ENCODE measurements at places on chromosomes 12 and 14.

GRCh38 chr12:89156862-89157262 lies 195.4 kb downstream of the DUSP6 start:
- DNase-seq: no peak

GRCh38 chr12:20142956-20143355 lies 225.4 kb upstream of the PDE3A start:
- DNase-seq: no peak

- no peak for DNase-seq
These were observed 261.7 kb downstream of the NEDD1 start for GRCh38 chr12:97168804-97169203.

DNA sequence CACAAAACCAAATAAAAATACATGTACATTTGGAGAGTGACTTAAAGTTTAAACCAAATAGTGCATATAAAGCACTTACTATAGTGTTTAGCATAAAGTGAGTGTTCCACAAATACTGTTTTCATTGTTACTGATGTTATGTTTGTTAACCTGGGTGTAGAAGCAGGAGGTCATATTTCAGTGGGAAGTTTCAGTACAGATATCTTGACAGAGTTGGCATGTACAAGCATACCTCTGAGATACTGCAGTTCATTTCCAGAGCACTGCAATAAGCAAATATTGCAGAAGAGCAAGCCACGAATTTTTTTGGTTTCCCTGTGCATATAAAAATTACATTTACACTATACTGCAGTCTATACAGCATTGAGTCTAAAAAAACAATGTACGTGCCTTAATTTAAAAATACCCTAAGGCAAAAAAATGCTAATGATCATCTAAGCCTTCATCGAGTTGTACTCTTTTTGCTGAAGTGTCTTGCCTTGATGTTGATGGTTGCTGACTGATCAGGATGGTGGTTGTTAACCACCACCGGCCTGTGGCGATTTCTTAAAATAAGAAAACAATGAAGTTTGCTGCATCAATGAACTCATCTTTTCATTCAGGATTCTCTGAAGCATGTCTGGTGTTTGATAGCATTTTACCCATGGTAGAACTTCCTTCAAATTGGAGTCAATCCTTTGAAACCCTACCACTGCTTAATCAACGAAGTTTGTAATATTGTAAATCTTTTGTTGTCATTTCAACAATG lies 361.1 kb upstream of the RPL10L start:
- no peak for DNase-seq

DNA sequence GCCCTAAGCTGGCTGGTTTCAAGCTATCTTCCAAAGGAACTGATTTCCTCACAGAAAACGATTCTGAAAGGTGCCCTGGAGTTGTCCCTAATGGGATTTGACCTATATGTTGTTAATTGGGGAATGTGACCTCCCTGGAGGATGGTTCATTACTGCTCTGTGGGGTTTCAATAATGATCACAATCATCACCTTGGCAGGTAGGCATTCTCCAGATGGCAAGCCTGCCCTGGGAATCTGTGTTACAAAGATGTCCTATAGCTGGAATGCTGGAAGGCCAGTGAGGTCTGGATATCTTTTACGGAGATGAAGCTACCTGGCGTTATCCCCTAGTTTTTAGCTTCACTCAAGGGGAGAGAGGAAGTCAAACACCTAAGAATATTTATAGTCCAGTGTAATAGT lies 167.6 kb downstream of the TTC8 start:
- no peak for DNase-seq

DNA sequence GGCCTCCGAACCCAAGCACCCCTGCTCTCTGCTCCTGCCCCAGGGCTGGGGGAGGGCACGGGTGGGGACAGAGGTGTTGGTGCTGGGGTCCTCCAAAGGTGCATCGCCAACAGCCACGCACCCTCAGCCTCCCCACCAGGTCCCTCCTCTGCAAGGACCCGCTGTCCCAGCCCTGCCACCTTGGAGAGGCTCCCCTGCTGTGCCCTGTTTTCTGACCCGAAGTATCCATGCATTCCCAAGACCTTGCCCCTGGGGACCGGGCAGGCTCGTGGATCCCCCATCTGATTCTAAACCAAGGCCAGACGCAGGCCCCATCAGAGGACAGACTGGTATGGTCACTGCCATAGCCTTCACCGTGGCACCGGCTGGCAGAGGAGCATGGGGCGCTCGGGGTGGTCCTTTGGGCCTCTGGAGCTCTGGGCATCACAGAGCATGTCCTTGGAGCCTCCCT lies 22.7 kb upstream of the BEGAIN start:
- DNase-seq: no peak

DNA sequence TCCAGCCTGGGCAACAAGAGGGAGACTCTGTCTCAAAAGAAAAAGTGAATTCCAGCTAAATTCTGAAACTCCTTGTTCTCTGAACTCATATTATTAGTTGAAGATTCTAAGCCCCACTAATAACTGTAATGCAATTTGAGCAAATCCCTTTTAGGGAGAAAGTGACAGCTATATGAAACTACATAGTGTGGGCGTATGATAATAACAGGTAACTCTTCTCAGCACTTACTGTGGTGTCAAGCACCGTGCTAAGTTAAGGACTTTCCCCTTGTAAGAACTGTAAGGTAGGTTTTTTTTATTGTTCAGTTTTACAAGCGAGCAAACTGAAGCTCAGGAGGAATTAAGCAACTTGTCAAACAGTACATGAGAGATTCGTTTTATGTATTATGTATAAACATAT lies 5.4 kb downstream of the ANKRD13A start:
- DNase-seq: no peak

- no peak for DNase-seq
These were observed 294.4 kb downstream of the DIO2 start for GRCh38 chr14:79916892-79917291.

DNA sequence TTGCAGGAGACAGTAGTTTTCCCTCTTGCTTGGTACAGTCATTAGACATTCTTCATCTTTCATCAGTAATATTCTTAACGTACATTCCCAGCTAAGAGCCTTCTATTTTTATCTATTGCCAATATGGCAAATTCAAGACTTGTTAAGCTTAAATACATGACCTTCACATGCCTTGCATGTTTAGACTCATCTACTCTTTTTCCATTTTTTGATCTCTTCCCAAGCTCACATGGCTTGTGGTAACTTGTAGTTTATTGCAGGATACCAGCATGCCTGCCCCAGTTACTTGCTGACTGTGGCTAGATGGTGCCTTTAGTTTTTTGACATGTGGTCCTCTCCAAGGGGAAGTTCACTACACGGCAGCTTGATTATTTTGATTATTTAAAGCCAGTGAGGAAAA lies 729.0 kb downstream of the SLC6A15 start:
- no peak for DNase-seq

- DNase-seq: no peak
These were observed 98.3 kb upstream of the EVL start for GRCh38 chr14:99966912-99967311.

- peak; percentile 74 for DNase-seq
These were observed 118.5 kb downstream of the TTC7B start for GRCh38 chr14:90697577-90698206.

- DNase-seq: no peak
These were observed 257.8 kb downstream of the DPF3 start for GRCh38 chr14:72636094-72636493.

GRCh38 chr14:58665773-58666500 lies 28.2 kb downstream of the DACT1 start:
- DNase-seq: no peak

DNA sequence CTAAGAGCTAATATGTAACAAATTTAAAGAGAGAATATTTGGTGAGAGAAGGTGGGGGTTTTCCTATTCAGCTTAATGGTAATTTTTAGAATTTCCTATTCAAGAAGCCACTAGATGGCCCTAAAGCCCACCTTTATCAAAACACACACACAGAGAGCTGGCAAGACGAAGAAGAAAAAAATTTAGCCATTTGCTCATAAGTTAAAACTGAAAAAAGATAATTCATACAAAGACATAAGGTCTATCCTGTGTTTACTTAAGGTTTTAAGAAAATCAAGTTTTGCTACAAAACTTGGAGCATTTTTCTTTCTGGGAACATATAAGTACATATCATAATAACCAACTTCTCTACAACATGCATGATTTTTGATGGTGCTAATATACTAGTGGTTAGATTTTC lies 46.8 kb upstream of the PCED1B start:
- no peak for DNase-seq

DNA sequence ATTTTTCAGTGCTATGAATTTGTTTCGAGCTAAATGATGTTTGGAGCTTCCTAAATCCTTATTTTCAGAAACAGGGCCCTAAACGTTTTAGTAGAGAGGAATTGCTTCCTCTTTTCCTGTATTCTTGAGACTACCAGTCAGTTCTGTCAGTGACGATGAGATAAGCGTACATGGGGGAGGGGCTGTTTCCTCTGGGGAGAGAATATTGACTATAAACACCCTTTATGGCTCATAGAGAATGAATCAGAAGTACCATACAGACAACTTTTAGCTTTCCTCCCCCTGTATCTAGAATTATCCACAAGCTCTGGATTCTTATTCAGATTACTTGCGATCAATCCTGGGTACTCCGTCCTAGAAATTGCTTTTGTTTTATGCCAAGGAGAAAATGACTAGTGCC lies 5.1 kb downstream of the TBK1 start:
- no peak for DNase-seq

DNA sequence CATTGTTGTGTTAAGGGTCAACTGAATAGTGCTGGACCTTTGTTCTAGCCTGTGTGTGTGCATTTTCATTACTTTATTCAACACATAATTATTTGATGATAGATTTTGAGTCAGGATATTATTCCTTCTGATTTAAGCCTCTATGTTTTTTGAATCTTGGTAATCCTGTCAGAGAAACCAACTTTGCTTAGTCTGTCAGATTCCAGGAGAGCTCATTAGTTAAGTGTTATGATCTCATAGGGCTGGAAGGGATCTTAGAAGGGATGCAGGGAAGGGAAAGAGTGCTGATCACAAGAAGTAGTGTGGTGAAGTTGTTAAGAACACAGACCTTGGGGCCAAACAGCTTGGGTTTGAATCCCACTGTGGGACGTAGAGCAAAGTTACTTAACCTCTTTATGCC lies 52.9 kb downstream of the SCN8A start:
- DNase-seq: no peak

DNA sequence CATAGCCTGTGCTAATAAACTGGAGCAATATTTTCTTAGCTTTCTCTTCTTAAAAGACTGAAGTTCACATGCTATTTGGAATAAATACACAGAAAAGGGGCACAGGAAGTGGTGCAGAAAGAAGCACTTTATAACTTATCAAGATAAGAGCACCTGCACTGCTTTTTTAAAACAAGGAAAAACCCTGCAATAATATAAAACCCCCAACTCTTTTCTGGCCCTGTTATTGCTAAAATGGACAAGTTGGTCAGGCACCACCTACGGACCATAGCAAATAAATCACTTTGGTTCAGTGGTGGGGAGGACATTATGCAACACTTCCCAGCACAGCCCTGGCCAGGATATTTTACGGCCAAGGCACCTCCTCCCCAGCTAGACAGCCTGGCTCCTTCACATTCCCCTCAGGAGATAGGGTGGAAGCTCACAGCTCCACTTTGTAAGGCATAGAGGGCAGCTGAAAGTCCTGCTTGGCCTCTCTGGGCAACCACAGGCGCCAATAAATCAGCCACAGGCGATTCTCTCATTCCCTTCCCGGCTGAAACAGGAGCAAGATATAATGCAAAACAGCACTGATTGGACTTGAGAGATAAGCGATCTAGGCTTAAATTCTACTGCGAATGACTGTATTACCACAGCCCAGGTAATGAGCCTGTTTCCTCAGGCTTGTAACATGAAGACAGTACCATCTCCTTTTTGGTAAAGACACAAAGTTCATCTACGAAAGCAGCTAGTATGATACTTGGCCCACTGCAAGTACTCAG lies 2.0 kb downstream of the ZBTB25 start:
- no peak for DNase-seq

- no peak for DNase-seq
These were observed 833.1 kb upstream of the SEL1L start for GRCh38 chr14:82366803-82367202.

- no peak for DNase-seq
These were observed 5.0 kb upstream of the RAB21 start for GRCh38 chr12:71749666-71750065.
